Activated CD8-positive, alpha-beta memory T cell treated with anti-CD3 and anti-CD28 coated beads for 48 hours (primary cell): ENCODE measurements at places on chromosomes 6 and 20.

DNA sequence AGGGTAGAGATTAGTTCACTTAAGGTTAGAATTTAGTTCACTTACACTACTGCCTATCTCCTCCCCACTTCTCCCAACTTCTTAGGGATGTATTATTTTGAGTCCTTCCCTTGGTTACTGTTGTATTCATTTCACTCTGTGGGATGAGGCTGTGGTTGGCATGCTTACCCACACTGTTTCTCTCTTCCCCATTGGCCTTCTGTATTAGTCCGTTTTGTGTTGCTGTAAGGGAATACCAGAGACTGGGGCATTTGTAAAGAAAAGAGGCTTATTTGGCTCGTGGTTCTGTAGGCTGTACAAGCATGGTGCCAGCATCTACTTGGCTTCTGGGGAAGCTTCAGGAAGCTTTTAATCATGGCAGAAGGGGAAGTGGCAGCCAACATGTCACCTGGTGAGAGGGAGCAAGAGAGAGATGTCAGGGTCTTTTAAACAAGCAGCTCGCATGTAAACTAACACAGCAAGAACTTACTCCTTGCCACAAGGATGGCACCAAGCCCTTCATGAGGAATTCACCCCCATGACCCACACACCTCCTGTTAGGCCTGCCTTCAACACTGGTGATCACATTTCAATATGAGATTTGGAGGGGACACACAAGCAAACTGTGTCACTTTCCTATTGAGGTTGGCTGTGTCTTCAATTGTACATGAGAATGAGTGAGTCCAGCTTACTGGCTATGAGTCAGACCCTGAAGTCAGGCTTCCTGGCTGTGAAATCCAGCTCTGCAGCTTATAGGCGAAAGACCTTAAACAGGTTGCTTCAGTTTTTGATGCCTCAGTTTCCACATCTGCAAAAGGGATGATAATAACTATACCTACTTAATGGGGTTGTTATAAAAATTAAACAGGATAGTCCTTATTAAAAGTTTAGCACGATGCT lies 53.3 kb downstream of the SYNDIG1 start:
- no peak for DNase-seq

DNA sequence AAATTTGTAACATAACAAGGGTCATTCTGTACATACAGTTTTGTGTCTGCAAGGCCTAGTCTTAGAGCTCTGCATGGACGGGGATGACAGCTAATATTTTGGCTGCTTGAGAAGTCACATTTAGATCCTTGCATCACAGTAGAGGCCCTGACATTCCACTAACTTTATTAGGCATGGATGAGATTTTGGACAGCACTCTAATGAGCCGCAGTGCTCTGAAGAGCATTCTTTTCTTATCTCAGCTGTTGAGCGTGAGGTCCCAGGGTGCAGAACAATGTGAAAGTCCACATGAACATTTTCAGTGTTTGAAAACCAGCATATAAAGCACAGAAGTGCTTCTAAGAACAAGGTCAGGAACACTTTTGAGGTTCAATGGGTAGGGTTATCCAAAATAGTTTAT lies 58.9 kb downstream of the IPCEF1 start:
- DNase-seq: no peak

- DNase-seq: no peak
Observed at GRCh38 chr20:21262812-21263211, 40.3 kb upstream of the XRN2 start.

GRCh38 chr6:31651602-31652191 lies 764 bp downstream of the BAG6 start:
- DNase-seq: no peak

- no peak for DNase-seq
Observed at GRCh38 chr20:59782986-59783640, 150.3 kb downstream of the SYCP2 start.
